ENCODE measurements at places on chromosomes 12 and 14. TPM values are rescaled to one million over a fixed set of nuclear protein-coding genes. Genes with fewer than 3 reads are reported as not detected.

Gene PRB2
- total RNA-seq: not detected

Gene PRKD1
- 4.9 TPM for total RNA-seq

DNA sequence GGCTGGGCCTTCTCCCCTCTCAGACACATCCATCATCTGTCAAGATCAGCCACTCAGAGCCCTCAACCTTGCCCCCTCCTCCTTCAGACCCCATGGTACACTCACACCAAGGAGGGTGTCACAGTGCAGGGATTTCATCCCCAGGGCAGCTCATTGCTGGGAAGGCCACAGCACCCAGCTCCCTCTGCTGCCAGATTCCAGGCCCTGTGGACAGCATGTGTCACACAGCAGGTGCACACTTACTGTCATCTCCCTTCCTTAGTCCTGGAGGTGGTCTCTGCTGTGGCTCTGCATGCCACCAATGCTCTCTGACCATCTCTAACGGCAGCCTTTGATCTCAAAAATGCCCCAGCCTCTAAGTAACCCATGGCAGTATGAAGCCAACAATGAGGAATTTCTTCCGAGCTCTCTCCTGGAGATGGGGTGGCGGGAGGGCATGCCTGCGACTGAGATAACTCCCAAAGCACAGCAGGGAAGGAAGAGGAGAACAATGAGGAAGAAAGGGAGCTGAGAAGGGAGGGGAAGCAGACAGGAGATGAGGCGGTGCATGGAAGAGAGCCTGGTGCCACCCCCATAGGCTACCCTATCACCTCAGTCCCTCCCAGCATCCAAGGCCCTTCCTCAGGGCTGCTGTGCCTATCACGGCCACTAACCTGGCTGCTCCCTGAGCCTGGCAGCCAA, 101.0 kb downstream of the SINHCAF start:
- no peak for DNase-seq

DNA sequence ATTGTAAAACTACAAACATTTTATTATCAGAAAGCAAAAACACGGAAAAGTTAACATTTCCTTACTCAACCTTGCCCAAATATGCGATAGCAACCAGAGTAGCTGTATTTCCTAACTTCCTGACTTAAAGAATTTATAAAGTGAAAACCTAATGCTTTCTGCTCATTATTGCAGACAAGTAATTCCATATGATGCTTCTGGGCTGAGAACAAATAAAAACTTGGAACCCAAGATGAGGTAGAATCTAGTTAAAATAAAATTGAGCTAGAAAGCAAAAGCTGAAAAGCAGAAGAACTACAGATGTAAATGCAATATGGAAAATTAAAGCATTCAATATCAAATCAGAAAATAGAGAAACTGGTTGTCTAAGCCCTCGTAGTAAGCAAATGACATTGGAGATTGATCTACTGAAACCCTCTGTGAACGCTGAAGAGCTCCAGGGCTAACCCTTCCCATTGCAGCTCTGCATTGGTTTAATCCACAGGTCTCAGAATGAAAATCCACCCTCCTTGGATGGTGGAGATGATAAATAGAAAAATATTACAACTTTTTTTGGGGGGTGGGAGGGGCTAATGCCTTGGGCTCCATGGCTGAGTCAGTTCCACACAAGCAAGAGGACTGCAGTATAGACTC, 40.7 kb downstream of the CORO1C start:
- DNase-seq: no peak

- no peak for DNase-seq
Measured at GRCh38 chr14:90658541-90658967, 157.7 kb downstream of the TTC7B start.

DNA sequence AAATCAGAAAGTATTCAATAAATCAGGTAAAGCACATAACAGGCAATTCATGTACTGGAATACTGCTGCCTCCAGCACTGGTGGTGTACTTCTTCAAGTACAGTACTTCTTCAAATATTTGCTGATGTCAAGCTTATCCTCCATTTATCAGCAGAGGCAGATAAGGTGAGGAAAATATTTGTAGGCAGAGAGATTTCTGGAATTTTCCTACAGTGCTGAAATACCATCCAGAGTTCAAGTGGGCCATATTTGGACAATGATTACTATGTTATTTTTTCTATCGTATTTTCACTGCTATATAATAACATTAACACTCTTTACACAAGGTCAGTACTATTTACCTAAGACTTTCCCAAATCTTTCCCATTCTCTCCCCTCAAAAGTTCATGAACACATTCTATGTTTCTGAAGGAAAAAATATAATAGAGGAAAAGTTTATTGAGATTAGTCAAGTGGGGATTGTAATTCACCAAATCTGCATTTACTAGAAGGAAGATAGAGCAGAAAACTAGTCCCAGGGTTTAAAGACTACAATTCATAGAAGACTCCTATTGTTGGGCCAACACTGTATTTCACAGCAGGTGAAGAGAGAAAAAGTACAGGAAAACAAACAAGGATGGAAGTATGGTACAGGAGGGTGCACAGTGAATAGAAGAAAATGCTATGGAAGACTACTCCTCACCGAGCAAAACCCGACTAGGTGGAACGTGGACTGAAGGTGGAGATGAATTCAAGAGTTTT, 141.1 kb downstream of the PAWR start:
- DNase-seq: no peak

- DNase-seq: no peak
Measured at GRCh38 chr14:94163796-94164195, 10.3 kb upstream of the PPP4R4 start.

Data from NCI-H460 (cell line).